ENCODE measurements at places on chromosomes 5 and 9.

- peak; percentile 62 for DNase-seq
Observed at GRCh38 chr5:149007174-149007573, 55.7 kb downstream of the SH3TC2 start.

- peak; percentile 82 for DNase-seq
Observed at GRCh38 chr9:115264313-115264712, 146.4 kb upstream of the TNC start.

DNA sequence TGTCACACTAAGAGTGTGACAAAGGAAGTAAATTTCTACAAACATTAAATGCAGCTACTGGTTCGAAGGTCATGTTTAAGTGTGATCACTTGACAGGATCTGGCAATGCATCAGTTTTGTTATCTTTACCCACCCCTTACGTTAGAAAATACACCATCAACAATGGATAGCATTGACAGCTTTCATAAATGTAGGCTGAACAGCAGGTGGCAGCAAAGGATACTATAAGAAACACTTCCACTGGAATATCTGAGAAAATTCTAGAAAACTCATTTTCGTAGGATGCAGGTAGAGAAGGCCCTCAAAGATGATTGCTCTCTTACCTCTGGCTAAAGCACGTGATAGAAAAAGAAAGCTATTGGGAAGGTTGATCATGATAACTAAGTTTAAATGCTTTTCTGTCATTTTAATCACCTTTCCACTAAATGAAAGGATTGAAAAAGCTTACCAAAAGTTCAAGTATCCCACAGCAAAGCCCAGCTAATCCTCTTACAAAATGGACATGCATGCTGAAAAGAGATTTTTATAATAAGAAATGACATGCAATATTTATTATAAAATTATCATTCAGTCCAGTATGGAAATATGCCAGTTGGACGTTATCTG is 292.5 kb downstream of the PARP8 start:
- DNase-seq: peak; percentile 27

- DNase-seq: peak; percentile 90
Observed at GRCh38 chr5:123874600-123875201, 362.7 kb downstream of the CSNK1G3 start.

- no peak for DNase-seq
Observed at GRCh38 chr5:127718181-127718580, 15.0 kb downstream of the CCDC192 start.

- no peak for DNase-seq
Observed at GRCh38 chr9:93937193-93937592, 18.0 kb downstream of the BARX1 start.

DNA sequence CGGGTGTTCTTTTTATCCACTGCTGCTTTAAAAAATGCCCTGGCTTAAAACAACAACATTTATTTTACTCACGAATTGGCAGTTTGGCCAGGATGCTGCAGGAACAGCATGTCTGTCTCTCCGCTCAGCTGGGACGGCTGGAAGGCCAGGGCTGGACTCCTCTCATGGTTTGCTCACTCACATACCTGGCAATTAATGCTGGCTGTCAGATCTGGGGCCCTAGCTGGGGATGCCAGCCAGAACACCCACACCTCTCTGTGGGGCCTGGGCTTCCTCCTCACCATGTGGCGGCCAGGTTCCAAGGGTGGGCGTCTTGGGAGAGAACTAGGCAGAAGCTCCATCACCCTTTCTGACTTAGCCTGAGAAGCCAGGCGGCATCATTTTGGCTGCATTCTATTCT is 189.1 kb upstream of the IL12B start:
- DNase-seq: no peak

DNA sequence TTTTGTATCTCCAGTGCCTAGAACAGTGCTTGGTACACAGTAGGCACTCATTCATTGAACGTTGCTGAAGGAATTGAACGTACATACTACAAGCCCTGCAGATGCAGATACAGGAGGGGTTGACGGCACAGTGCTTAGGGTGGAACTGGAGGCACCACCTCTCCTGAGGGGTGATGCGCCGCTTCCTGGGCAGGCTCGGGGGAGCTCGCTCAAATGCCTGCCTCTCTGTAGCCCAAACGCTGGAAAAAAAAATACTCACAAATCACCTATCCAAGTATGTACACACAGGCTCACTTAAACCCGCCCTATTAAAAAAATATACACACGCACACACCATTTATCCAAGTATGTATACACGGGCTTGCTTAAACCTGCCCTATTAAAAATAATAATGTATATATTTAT is 536 bp upstream of the COMMD10 start:
- DNase-seq: peak; percentile 30

- DNase-seq: peak; percentile 85
Observed at GRCh38 chr5:151155775-151156506, 1.6 kb downstream of the ANXA6 start.

All from amniotic epithelial cell (primary cell).